ENCODE measurements at places on chromosomes 6 and 20. TPM values are rescaled to one million over a fixed set of nuclear protein-coding genes. Genes with fewer than 3 reads are reported as not detected.

- DNase-seq, result no peak
These were observed 39.5 kb upstream of the MCUR1 start for GRCh38 chr6:13853871-13854270.

DNA sequence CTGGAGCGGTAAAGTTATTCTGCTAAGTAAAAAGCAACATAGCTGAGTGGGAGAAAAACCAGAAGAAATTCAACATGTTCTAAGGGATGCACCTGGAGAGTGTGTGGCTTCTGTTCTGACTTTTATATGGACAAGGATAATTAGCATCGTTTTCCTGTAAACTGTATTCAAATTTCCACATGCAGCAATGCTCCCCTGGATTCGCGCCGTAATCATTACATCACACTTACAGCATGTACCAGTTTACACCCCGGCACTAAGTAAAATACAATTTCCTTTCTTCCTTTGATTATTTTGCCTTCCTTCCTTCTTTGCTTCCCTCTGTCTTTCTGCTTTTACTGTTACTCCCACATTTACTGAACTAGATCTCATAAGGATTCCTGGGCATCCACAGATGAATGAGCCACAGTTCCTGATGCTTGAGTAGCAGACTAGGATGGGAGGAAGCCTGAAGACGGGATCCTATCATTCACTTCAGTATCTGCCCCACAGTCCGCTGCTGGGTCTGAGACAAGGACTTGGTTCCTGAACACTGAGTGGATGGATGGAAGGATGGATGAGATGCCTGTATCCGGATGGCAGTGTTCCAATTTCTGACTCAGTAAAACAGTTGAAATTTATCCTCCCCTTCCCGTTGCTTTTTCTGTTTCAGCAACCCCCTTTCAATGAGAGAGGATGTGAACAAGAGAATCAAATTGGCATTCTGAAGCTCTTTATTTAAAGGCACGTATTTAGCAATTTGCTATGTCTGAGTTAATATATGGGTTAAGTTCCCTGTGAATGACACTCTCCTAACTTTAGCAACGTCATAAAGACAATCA lies 174.6 kb downstream of the GJA10 start:
- no peak for DNase-seq

DNA sequence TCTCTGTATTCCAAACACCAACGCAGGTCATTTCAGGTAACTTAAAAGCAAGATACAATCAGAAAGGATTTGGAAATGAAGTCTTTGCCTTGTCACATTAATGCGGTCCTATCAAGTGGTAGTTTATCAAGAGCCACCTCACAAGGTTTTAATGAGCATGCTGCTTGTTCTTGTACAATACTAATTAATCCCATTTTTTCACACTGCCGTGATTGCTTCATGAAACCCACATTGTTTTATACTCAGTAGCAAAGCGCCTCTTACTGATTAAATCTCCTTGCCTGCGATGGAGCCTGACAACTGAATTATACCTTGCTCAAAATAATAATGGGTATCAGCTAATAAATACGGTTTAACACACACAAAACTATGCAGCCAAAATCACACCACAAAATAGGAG lies 234.1 kb upstream of the TSHZ2 start:
- DNase-seq, result no peak

Gene SLC22A1
- total RNA-seq, result 4.2 TPM

All from thyroid gland (tissue), 4 donors.